ENCODE measurements at places on chromosomes 6 and 20.

DNA sequence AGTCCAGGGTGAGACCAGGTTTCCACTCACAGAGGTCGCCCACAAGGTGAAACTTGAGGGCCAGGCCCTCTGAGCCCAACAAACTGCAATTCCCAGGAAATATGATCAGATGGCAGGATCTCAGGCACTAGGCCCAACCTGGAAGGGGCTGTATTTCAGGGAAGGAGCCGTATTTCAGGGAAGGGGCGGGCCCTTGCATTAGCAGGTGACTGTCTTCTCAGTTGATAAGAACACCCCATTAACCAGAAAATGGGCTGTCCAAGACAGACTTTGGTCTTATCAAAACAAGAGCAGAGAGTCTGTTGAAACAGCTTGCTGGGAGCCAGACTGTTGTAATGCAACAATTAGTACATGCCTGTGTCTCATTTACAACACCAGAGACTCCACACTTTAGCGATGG is 10.9 kb upstream of the BNIP5 start:
- peak; percentile 66 for DNase-seq

GRCh38 chr20:20440886-20441658 is 73.2 kb downstream of the INSM1 start:
- DNase-seq, result peak; percentile 39

DNA sequence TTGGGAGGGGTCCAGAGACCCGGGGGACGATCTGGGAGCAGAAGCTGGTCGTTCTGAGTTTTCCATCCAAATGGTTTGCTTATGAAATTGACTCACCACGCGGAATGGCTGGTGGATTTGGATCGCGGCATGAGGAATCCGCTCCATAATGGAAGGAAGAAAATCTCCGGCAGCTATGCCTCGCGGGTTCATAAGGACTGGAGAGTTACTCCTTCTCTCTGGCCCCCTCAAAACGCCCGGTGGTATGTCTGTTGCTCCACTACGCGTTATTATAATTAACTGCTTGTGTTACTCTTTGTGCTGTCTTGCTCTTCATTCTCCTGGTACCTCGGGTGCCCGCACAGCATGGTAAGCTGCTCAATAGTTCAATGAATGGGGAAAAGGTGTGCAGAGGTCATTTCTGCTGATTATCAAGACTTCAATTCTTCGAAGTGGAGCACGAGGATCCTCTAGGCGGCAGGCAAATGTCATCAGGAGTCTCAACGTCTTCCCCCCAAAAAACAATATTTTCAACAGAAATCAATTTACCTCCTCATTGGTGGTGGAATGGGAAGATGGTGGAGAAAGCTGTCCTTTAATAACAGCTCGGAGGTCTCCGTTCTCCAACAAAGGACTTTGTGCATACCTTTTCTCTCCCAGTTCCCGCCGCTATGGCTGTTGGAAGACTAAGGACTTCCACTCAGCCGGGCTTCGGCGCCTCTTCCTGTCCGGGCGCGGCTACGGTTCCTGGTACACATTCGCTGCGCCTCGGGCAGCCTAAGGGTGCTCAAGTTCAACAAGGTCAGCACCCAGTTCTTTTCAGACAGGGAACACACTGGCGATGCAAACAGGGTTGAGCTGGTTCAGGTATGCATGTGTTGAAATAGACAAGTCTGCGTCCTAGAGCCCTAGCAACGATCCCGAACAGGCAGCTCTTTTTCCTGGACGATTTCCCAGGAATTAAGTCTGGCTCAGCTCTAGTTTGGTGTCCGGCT is 9.2 kb upstream of the PRSS16 start:
- no peak for DNase-seq

GRCh38 chr6:157177731-157178336 is 145.5 kb downstream of the TMEM242 start:
- DNase-seq, result no peak

GRCh38 chr6:147285087-147285855 is 81.1 kb downstream of the STXBP5 start:
- no peak for DNase-seq

GRCh38 chr6:4291453-4292403 is 156.4 kb upstream of the ECI2 start:
- DNase-seq, result no peak

DNA sequence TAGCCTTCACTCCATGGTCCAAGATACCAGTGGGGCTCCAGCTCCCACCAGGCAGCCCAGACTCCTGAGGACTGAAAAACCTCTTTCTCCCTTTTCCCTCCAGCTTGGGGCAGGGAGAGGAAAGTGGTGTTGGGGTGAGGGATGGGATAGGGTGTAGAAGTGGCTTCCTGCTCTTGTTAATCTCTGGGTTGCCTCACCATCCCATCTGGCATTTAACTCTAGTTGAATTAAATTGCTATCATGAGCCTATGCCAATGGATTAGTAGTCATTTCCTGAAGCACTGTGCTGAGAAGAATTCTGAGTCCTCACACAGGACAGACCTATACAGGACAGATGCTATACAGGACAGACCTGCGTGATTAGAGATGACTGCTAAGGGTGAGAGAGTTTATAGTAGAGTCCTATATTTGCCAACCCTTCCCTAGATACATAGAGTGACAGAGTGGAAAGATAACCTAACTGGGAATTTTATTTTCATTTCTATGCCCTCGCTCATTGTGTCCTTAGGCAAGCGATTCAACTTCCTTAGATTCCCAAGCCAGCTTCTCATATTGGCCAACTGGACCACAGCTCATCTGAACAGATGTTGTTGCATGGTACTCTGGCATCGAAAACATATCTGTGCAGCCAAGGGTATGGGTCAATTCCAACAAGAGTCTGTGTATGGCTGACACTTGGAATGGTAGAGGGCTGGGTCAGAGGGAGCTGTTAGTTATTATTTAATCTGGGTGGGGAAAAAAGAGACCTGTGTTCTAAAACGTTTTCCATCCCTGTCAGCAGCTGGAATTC is 42.8 kb downstream of the MCHR2 start:
- no peak for DNase-seq

GRCh38 chr6:133741375-133741861 is 147.5 kb upstream of the TCF21 start:
- no peak for DNase-seq

- DNase-seq, result no peak
Observed at GRCh38 chr6:83138118-83138722, 54.8 kb downstream of the PGM3 start.

- no peak for DNase-seq
Observed at GRCh38 chr20:37914672-37915433, 11.9 kb downstream of the VSTM2L start.

- DNase-seq, result no peak
Observed at GRCh38 chr6:30399390-30400058, 54.6 kb downstream of the RPP21 start.

All from liver (tissue), 10 donors.